ENCODE measurements at places on chromosomes 11 and 22. TPM values are rescaled to one million over a fixed set of nuclear protein-coding genes. Genes with fewer than 3 reads are reported as not detected.

Gene CDC42EP2
- not detected for total RNA-seq

Gene KRTAP5-1
- total RNA-seq: not detected

Gene ZNF215
- total RNA-seq: not detected

- DNase-seq: no peak
- no peak overlapping the region for H3K4me3 ChIP-seq
- H3K27ac ChIP-seq: no peak overlapping the region
- peaks cover 6% of the 10 kb centered on the region for H3K27me3 ChIP-seq
- H3K36me3 ChIP-seq: peaks cover 2% of the 10 kb centered on the region
These were observed 109.4 kb downstream of the MORC2 start for GRCh38 chr22:30858976-30859713.

DNA sequence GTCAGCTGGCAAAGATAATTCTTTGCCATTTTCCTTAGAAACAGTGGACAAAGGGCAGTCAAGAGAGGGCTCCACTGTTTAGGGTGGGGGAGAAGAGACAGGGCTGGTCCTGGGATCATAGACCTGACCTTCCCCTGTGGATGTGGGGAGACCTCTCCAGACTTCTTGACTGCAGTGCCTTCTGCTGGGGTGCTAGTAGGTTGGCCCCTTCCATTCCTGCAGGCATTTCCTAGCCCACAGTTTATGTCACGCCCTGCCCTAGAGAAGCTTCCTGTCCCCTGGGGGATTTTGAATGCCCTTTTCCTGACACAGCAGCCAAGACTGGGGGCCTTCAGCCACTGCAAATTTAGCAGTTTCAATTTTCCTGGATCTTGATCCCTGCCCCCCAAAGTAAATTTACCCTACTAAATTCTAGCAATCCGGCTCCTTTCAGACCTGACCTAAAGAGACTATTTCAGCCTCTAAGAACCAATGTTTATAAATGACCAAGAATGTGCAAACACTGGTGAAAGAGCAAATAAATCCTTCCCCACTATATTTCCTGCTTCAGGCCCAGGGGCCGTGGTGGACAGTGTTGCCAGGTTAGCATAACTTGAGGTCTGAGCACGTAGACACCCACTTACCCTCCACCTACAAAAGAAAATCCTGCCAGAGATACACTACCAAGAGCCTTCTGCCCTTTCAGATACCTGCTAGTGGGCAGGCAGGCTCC, 58.4 kb downstream of the PPFIBP2 start:
- H3K4me1 ChIP-seq: peaks cover 41% of the 10 kb centered on the region
- H3K36me3 ChIP-seq: peaks cover 2% of the 10 kb centered on the region
- H3K27ac ChIP-seq: no peak overlapping the region

DNA sequence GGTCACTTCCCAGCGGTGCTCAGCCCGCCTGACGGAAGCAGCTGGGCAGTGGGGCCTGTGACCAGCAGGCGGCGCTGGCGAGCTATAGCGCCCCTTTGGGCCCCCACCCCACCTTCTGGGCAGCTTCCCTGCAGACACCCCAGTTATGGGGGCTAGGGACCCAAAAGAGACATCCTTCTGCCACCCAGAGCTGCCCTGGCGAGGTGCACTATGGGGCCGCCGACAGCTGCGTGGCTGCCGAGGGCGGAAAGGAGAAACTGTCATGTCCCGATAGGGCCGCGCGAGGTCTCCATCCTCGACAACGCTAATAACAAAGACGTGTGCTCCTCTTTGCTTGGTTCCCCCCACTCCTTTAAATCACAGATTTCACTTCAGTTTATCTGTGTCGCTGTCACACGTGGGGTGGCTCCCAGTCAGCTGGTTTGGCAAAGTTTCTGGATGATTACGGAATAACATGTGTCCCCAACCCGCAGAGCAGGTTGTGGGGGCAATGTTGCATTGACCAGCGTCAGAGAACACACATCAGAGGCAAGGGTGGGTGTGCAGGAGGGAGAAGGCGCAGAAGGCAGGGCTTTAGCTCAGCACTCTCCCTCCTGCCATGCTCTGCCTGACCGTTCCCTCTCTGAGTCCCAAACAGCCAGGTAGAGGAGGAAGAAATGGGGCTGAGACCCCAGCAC, 673 bp upstream of the MYO7A start:
- no peak overlapping the region for H3K27ac ChIP-seq
- peak; percentile 49 for DNase-seq
- H3K4me1 ChIP-seq: peaks cover 12% of the 10 kb centered on the region
- no peaks in the 10 kb centered on the region for H3K36me3 ChIP-seq

Gene MS4A4E
- 0.47 TPM for total RNA-seq

- no peaks in the 10 kb centered on the region for H3K36me3 ChIP-seq
- H3K4me1 ChIP-seq: no peaks in the 10 kb centered on the region
These were observed 69.8 kb downstream of the LHFPL7 start for GRCh38 chr22:24876700-24877099.

Gene HPX
- 0.47 TPM for total RNA-seq

Gene MYO7A
- 1.7 TPM for total RNA-seq

DNA sequence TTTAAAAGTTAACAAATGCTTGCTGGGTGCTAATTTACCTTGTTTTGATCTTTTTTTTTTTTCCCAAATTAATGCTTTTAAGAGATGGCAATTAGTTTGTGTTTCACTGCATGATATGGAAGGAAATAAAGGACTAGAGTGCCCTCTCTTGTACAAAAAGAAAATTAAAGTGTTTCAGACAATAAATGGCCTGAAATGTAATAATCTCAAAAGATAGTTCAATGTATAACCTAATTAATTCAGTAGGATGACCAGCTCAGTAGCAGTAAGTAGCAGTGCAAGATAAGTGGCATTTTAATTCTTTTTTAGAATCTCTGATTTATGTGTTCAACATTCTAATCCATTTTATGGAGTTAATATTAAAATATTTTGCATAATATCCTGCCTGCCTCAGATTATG, 39.9 kb upstream of the MYO18B start:
- H3K27me3 ChIP-seq: peaks cover 26% of the 10 kb centered on the region
- no peaks in the 10 kb centered on the region for H3K36me3 ChIP-seq
- DNase-seq: no peak
- H3K4me1 ChIP-seq: peaks cover 2% of the 10 kb centered on the region

DNA sequence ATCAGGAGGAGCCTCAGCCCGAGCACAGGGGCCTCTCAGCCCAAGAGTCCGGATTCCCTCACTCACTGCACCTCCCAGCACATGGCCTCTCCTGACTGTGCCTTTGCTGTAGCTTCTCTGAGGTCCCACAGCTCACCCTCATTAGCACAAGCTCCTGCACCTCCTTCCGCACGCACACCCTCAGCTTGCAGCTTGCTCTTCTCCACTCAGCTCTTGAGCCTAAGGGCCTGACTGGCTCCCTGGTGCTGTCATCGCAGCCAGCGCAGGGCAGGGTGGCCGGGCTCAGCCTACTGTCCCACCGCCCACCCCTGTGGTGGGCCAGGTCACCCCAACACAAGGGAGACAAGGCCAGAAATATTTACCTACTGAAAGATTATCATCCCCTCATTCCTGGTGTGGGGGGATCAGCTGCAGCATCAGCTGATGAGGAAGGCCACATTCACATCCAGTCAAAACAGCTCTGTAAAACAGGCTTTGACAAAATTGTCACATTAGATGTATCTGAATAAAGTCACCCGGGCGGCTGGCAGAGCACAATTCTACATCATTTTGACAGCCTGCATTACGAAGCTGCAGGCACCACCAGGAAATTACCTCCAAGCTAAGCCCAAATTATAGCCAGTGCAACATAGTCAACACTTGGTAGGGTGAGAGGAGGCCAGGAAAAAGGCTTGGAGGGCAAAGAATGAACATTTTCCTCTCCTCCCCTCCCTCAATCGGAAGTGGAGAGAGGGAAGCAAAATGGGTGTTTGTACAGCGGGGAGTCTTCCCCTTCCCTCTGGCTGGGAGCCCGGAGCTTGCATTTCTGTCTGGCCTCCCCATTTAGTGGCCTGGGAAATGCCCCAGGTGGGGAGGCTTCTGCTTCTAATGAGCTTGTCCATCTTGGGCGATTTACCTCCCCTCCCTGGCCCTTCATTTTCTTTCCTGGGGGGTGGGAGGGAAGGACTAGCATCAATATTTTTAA, 29.5 kb upstream of the IGSF9B start:
- H3K27ac ChIP-seq: no peak overlapping the region
- H3K36me3 ChIP-seq: no peaks in the 10 kb centered on the region
- H3K4me3 ChIP-seq: no peak overlapping the region
- H3K4me1 ChIP-seq: peaks cover 10% of the 10 kb centered on the region
- H3K27me3 ChIP-seq: peaks cover 58% of the 10 kb centered on the region
- no peak for DNase-seq

Gene PANX3
- total RNA-seq: not detected

Gene EIF4G2
- total RNA-seq: 819 TPM

GRCh38 chr11:8477680-8478079, 116.3 kb downstream of the STK33 start:
- no peaks in the 10 kb centered on the region for H3K36me3 ChIP-seq
- H3K27ac ChIP-seq: no peak overlapping the region
- peaks cover 13% of the 10 kb centered on the region for H3K27me3 ChIP-seq
- H3K4me3 ChIP-seq: no peak overlapping the region
- no peaks in the 10 kb centered on the region for H3K4me1 ChIP-seq

GRCh38 chr11:78796956-78797355, 222.3 kb upstream of the NARS2 start:
- H3K36me3 ChIP-seq: no peaks in the 10 kb centered on the region
- no peaks in the 10 kb centered on the region for H3K4me1 ChIP-seq
- DNase-seq: no peak
- H3K27me3 ChIP-seq: peaks cover 31% of the 10 kb centered on the region
- no peak overlapping the region for H3K4me3 ChIP-seq

GRCh38 chr11:47523490-47524225, 29.3 kb downstream of the CELF1 start:
- H3K4me3 ChIP-seq: peak overlapping the region; percentile 89
- H3K4me1 ChIP-seq: peaks cover 40% of the 10 kb centered on the region
- peaks cover under 1% of the 10 kb centered on the region for H3K36me3 ChIP-seq
- H3K27me3 ChIP-seq: no peaks in the 10 kb centered on the region

Gene MEI1
- 53.8 TPM for total RNA-seq

DNA sequence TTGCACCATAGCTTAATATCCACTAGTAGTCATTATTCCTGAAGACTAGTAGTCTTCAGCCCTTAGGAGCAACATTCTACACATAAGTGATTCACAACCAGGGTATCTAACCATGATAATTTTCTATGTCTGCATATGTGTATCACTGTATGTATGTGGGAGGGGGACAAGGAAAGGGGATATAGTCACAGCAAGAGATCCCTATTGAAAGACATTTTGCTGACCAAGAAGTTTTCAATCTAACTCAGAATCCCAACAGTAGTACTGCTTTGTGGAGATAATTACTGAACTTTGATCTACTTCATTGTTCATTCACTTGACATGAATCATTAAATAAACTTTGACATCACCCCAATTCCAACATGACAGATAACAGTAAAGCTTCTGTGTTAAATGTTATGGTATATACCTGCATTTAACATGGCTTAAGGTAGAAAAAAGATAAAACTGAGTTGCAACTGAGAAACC, 10.3 kb downstream of the PIK3C2A start:
- H3K4me3 ChIP-seq: no peak overlapping the region
- DNase-seq: no peak
- H3K4me1 ChIP-seq: peaks cover 12% of the 10 kb centered on the region
- no peak overlapping the region for H3K27ac ChIP-seq
- H3K36me3 ChIP-seq: peaks cover 2% of the 10 kb centered on the region

GRCh38 chr11:75801362-75802020, 13.5 kb upstream of the UVRAG start:
- no peak for DNase-seq
- no peak overlapping the region for H3K4me3 ChIP-seq
- H3K36me3 ChIP-seq: no peaks in the 10 kb centered on the region
- no peaks in the 10 kb centered on the region for H3K27me3 ChIP-seq
- H3K27ac ChIP-seq: no peak overlapping the region
- peaks cover 25% of the 10 kb centered on the region for H3K4me1 ChIP-seq

DNA sequence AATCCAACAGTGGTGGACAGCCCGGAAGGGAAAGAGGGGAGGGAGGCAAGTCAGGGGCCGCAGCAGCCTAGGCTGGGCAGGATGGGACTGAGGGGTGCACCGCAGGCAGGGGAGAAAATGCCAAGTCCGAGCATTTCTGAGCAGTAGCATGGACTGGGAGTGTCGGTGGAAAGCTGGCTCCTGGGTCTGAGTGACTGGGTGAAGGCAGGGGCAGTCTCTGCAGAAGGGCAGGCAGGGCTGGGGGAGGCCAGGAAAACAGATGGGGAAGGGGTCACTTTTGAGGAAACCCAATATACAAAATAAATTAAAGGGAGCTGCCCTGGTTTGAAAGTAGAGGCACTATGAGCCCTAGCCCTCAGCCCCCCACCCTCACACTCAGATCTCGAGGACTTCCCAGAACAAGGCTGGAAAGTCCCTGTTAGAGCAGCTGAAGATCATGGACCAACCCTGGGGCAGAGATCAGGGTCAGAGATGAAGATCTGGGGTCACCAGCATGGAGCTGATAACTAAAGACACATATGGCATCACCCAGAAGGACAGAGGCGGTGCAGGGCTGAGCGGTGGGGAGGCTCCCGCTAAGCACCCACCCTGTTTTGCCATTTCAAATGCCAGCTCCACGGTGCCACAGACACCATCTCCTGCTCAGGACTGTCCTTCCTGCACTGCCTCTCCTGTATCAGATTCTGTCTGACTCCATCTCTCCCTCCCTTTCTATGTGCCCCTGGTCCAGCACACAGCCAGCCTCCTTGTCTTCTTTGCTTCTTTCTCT, 32.4 kb upstream of the ETS1 start:
- no peak for DNase-seq
- H3K27ac ChIP-seq: peak overlapping the region; percentile 98
- H3K4me3 ChIP-seq: peak overlapping the region; percentile 74
- H3K4me1 ChIP-seq: peaks cover 70% of the 10 kb centered on the region

DNA sequence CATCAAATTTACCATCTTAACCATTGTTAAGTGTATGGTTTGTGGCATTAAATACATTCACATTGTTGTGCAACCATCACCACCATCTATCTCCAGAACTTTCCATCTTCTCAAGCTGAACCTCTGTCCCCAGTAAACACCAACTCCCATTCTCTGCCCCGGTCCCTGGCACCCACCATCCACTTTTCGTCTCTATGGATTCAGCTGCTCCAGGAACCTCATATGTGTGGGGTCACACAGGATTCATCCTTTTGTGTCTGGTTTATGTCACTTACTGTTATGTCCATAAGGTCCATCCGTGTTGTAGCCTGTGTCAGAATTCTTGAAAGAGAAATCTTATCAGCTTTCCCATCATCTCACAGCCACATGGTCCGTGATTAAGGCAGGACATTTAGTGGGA, 16.3 kb downstream of the TSPAN32 start:
- H3K4me1 ChIP-seq: peaks cover 10% of the 10 kb centered on the region
- H3K27me3 ChIP-seq: no peaks in the 10 kb centered on the region
- no peaks in the 10 kb centered on the region for H3K36me3 ChIP-seq
- H3K27ac ChIP-seq: no peak overlapping the region
- no peak for DNase-seq

DNA sequence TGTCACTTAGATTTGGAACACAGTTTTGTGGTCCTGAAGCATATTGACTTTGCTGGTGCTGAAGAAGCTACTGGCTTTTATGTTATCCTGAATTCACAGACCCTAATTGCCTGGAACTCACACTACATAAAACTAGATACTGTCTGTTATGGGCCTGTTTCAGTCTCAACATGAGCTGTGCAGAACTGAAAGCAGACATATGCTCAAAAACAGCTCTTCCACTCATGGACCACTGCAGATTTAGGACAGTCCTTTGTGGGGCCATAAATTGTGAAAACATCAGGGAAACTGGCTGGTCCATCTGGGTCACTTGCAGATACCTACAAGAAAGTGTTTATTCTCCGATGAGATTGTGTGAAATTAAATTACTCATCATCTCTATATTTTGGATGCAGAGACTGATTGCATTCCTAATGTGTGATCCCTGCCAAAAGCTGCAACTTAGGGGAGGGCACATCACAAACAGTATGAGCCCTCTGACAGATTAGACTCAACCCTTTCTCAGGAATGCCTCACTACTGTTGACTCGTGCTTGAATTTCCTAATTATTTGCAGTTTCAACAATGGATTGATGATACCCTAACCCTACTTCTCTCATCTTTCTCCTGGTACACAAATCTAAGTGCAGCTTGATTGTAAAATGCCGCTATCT, 10.2 kb upstream of the CLNS1A start:
- DNase-seq: no peak
- H3K27ac ChIP-seq: no peak overlapping the region
- H3K4me1 ChIP-seq: peaks cover 6% of the 10 kb centered on the region
- H3K27me3 ChIP-seq: peaks cover 17% of the 10 kb centered on the region
